ENCODE measurements at places on chromosomes 1 and 21.

DNA sequence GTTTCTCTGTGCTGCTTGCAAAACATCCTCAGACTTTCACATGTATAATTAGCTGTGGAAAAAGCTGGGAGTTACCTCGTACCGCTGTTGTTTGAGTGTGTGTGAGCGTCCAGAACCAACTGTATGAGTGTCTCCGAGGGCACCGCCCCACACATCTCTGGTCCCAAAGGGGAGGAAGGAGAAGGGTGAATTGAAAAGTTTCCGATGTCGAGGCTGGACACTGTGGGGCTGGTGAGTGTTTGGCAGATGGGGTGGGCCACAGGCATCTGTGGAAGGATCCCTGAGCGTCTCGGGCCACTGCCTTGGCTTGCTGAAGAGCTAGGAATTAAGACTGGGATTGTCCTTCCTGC is 1.2 kb downstream of the ATP2B4 start:
- DNase-seq: no peak

GRCh38 chr1:33966346-33967141 is 102.7 kb downstream of the HMGB4 start:
- no peak for DNase-seq

DNA sequence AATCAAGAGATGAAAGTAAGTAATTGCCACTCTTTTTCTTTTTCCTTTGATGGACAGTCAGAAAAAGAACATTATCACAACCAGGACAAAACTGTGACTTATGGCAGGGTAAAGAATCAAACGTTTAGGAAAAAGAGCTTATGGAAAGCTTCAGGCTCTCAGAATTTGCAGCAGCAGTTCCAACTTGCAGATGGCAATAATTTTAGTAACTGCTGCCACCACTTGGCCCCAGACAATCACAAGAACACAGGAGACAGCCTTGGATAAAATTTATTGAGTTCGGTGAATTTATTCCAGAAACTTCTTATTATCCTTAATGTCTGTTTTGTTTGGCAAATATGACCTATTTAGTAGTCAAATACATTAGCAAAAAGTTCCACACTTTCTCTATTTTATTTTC is 804.4 kb downstream of the BRINP3 start:
- DNase-seq: no peak

DNA sequence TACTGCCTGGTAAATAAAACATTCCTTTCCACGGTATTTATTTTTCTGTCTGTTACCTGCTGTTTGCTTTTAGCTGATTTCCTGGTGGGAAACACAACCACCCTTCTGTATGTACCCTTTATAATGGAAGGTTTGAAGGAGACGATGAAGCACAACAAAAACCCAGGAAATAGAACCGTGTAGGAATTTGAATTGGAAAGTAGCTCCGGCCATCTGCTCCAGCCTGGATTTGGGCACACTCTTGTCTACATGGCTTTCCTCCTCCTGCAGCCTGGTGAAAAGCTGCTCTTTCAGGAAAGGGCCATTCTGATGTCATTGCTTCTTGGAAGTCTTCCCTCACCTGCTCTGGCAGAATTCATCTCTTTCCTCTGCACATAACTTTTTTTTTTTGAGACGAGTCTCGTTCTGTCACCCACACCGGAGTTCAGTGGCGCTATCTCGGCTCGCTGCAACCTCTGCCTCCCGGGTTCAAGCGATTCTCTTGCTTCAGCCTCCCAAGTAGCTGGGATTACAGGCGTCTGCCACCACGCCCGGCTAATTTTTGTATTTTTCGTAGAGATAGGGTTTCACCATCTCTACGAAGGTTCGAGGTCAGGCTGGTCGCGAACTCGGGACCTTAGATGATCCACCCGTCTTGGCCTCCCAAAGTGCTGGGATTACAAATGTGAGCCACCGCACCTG is 2.7 kb downstream of the AK4 start:
- no peak for DNase-seq
